ENCODE measurements at places on chromosomes 3 and 15.
A peak's percentile ranks its signal among the peaks of the same experiment; 100 is the strongest.

- no peak for DNase-seq
Observed at GRCh38 chr3:6179761-6180160, 681.2 kb upstream of the GRM7 start.

DNA sequence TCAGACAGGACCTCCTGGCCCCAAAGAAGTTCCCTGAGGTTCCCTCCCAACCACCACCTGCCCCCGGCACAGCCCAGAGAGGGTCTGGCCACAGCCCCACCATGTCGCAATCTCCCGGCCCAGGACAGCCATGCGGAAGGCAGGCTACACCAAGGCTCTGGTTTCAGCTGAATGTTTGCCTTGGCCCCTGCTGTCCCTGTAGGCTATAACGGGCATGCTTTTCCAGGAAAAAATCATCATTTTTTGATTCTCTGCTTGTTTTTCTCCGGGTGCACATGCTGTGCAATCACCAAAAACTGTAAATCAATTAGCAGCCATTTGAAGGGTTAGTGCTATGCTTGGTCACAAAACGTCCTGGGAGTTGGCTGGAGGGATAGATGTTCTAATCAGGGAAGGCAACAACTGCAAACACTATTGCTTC, 142.7 kb upstream of the IGF1R start:
- no peak for DNase-seq

- DNase-seq, result no peak
Observed at GRCh38 chr3:51099794-51100535, 285.1 kb upstream of the MANF start.

- DNase-seq, result no peak
Observed at GRCh38 chr3:17811646-17812045, 69.2 kb upstream of the TBC1D5 start.

- DNase-seq, result no peak
Observed at GRCh38 chr15:90001062-90001682, at the start of gene ZNF710. TSS of gene ZNF710 (plus strand) at chr15:90001324. CDS start at chr15:90067138, 65,814 bp downstream.

GRCh38 chr15:67520321-67521028, 456 bp upstream of the C15orf61 start:
- DNase-seq, result no peak

- no peak for DNase-seq
Observed at GRCh38 chr15:28934645-28935044, 48.9 kb downstream of the APBA2 start.

DNA sequence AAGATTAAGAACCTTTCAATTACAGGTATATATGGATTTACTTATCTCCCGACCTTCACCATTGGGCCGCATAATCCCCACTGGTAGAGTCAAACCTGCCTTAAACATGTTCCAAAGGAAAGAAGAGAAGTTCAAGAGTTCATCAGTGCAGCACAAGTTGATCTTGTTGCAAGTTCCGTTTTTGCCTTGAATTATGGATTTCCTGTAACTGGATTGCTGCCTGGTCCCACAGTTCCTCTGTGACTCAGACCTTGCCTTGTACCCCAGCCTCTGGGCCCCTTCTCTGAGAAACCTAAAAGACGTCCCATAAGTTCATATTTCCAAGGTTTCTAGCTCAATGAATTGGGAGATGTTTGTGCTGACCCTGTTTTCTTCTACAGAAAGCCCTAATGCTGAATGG, 112.5 kb upstream of the THBS1 start:
- no peak for DNase-seq

GRCh38 chr3:186152361-186152798, 43.5 kb upstream of the ETV5 start:
- no peak for DNase-seq

GRCh38 chr3:125477701-125478100, 42.3 kb downstream of the SNX4 start:
- DNase-seq, result no peak

GRCh38 chr3:167777356-167777755, 41.8 kb downstream of the SERPINI1 start:
- DNase-seq, result no peak

DNA sequence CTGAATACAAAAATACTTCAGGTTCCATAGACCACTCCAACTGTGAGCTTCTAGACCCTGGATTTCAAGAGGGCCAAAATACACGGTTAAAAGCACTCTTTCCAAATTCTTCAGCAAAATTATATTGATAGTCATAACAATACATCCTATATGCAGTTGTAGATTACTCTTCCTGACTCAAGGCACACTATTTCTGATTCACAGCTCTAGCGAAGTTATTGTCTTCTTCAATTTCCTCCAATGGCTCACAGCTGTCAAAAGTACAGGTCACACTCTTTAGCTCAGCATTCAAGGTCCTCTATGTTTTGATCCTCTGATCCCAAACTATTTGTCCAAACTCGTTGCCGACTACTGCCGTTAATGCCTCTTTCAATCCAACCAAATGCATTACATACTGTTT, 13.5 kb upstream of the CCDC80 start:
- no peak for DNase-seq

- DNase-seq, result no peak
Observed at GRCh38 chr3:197511130-197511529, 44.6 kb downstream of the BDH1 start.

DNA sequence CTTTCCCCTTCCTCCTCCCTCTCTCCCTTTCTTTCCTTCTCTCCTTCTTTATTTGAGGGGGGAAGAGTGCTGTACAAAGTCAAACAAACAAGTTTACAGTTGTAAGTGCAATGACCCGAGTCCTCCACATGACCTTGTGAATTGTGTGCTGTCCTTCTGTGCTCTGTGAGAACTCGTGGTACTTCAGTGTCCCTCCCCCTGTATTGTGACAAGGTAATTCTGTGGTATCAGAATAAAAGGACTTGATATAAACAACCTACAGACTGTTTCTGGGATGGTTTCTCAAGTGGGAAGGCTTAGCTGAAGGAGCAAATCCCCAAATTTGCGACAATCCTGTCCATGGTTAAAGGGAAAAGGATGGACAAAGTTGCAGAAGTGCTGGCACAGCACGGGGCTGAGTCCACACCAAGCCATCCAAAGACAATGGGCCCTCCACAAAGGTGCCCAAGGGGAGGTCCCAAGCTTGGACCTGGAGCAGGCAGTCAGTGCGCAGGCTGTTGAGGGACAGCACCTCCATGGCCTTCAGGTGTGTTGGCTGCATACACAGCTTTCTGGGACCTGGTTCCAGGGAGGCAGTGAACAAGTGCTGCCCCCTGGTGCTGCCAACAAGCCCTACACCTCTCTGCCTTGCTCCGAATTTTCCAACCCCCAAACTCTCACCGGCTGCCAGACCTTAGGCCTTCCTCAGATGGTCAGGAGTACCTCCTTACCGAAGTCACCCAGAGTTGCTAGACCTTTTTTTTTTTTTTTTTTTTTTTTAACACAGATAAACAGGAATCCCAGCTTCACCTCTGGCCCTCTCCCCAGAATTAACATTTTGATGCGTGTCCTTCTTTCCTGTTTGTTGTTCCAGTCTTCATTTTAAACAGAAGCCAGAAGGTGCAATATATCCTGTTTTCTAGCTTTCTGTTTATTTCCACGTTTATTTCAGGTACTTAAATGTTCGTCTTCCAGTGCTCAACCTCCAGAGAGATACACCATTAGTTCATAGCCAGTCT, 2.6 kb upstream of the APEH start:
- DNase-seq, result peak; percentile 41

GRCh38 chr15:90097475-90097874, 4.8 kb downstream of the IDH2 start:
- no peak for DNase-seq

DNA sequence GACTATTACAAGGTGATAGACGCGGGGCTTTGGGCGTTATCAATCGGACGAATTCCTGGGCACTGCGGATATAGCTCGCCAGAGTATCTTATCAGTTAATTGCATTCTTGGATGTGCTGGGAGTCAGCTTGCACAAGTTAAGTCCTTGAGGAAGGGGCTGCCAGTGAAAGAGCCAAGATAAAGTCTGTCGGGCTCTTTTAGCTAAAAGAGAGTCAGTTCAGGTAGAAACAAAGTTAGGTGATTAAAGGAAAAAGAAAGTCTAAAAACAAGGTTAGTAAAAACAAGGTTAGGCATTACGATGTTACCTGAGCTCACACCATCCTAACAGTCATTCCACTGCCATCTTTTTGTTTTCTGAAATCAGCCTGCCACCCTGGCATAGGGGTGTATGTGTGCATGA, 6.1 kb upstream of the MCF2L2 start:
- DNase-seq, result no peak

DNA sequence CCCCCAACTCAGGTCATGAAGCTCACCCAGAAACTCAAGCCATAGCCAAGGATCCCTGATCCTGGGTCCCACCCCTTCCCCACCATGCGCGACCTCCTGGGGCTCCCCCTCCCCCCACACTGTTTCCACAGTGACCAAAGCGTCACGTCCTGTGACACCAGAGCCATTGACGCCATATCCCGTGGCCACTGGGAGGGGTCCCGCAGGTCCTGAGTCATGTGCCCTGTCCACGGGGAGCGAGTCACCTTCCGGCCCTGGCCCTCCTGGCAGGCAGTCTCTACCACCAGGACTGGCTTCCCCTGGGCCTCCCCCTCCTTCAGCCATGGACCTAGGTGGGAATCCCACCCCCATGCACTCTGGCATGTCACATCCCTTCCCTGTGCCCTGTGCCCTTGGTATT, 15.6 kb downstream of the SEMA3F start:
- DNase-seq, result no peak

DNA sequence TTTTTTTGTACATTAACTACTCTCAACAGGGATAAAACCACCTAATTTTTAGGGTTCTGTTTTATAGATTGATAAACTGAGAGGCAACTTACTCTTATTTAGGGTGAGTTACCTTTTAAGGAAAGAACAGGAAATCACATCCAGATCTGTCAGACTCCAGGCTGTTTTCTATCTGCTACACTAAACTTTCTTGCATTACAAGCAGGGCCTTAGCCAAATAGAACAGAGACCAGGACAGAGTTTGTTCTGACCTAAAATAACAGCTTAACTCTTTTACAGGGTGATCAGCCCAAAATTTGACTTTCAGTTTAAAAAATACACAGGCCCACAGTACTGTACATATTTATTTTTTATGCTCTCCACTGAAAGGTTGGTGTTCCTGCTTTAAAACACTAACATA, 38.6 kb downstream of the SGO1 start:
- DNase-seq, result no peak

- no peak for DNase-seq
Observed at GRCh38 chr3:53194210-53195065, 33.4 kb downstream of the PRKCD start.

DNA sequence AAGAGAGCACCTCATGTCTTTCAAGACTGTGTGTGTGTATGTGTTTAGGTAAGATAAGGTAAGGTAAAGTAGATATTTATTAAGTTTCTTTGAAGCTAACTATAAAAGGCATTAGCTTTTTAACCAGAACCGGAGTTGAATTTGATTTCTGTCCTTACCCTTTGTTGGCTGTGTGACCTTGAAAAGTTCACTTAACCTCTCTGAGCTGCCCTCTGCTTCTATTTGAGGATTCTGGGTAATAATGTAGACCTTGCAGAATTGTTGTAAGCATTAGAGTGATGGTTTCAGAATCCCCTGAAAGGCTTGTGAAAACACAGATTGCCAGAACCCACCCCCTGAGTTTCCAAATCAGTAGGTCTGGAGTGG, 21.6 kb upstream of the SACM1L start:
- no peak for DNase-seq

DNA sequence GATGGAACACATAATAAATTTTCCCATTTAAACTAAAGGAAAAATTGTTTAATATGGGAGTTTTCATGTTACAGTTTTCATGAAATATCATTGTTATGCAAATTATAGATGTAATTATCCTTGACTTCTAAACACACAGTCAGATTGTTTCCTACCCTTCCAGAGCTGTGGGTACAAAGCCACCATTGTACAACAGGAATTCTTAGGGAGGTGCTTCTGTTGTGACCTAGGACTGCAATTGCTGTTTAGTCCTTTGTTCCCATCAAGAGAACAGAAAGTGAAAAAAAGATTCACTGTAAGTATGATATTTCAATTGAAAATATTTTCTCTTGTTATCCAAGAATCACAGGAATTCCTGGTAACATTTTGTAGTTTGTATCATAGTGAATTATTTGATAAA, 455.3 kb upstream of the NAALADL2 start:
- no peak for DNase-seq

DNA sequence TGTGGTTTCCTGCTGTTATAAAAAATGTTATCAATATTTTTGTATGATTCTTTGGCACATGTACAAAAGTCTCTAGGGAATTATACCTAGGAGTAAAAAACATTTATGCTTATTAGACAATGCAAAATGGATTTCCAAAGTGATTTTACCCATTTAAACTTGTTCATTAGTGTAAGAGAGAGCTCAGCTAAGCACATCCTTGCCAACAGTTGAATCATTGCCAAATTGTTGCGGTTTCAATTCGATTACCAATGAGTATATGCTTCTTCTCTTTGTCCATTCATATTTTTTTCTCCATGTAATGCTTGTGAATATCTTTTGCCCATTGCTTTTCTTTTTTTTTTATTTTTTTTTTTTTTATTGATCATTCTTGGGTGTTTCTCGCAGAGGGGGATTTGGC, 17.2 kb downstream of the CASR start:
- DNase-seq, result no peak
